ENCODE measurements at places on chromosomes 2 and 18.
A peak's percentile ranks its signal among the peaks of the same experiment; 100 is the strongest.

GRCh38 chr2:22247466-22247865 lies 1123.7 kb downstream of the TDRD15 start:
- DNase-seq: no peak

DNA sequence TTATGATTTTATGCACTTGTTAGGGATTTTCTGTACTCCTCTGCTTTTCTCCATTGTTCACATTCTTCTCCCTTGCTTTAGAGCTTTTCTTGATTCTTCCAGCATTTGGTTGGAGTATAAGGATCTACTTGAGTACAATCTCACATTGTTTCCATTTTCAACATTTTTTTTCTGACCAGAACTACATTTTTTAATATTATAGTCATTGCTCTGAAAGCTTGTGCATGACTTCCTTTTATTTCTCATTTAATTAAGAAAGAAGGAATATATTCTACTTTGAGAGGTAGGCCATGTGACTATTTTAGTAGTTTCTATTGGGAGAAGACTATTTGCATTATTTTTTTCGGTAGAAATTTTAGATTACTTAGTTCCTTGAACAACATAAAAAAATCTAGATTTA lies 200.4 kb downstream of the TMEM247 start:
- no peak for DNase-seq

DNA sequence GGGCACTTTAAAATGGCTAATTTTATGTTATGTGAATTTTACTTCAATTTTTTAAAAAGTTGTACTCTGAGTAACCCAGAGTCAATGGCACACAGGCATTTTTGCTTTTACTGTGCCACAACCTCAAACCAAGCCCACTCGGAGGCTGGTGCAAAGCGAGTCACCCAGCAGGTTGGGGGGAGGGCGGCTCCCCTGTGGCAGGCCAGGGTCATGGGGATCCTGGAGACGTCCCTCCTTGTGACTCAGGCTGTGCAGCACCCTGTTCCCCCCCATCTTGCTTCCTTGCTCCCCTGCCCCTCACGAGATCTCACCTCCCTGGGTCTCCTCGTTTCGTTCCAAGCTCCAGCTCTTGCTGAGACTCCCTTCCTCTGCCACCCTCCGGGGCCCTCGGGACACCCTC lies 58.6 kb downstream of the POMC start:
- DNase-seq: no peak

- no peak for DNase-seq
These were observed 943.8 kb downstream of the LRP1B start for GRCh38 chr2:141187075-141187439.

- DNase-seq: no peak
These were observed 24.2 kb downstream of the TNS1 start for GRCh38 chr2:217978536-217979150.

- no peak for DNase-seq
These were observed 53.7 kb downstream of the PTRHD1 start for GRCh38 chr2:24739354-24740025.

- DNase-seq: no peak
These were observed 201.1 kb upstream of the COL3A1 start for GRCh38 chr2:188773075-188773474.

GRCh38 chr2:44169155-44169898 lies 652 bp downstream of the PPM1B start:
- DNase-seq: peak; percentile 2

GRCh38 chr2:118987886-118988285 lies 45.9 kb downstream of the MARCO start:
- no peak for DNase-seq

GRCh38 chr2:123609077-123609476 lies 416.0 kb upstream of the CNTNAP5 start:
- no peak for DNase-seq

GRCh38 chr2:18123577-18123976 lies 245.1 kb downstream of the KCNS3 start:
- no peak for DNase-seq

GRCh38 chr2:84033347-84033974 lies 425.6 kb downstream of the SUCLG1 start:
- no peak for DNase-seq

DNA sequence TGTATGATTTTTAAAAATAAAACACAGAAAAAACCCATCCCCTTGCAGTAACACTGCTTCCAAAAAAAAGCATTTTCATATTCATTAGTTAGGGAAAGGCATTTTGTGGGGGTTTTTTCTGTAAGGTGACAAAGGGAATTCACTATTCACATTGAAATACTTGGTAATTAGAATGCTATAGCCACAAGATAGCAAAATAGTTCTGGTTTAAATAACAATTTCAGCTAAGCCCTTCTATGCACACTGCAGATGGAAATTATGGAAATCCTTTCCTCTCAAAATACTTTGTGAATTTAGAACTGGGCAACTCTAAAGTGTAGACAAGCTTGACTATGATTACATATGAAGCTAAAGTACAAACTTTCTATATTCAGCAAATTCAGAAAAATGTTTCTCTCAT lies 102.1 kb upstream of the CHRNA1 start:
- DNase-seq: no peak

DNA sequence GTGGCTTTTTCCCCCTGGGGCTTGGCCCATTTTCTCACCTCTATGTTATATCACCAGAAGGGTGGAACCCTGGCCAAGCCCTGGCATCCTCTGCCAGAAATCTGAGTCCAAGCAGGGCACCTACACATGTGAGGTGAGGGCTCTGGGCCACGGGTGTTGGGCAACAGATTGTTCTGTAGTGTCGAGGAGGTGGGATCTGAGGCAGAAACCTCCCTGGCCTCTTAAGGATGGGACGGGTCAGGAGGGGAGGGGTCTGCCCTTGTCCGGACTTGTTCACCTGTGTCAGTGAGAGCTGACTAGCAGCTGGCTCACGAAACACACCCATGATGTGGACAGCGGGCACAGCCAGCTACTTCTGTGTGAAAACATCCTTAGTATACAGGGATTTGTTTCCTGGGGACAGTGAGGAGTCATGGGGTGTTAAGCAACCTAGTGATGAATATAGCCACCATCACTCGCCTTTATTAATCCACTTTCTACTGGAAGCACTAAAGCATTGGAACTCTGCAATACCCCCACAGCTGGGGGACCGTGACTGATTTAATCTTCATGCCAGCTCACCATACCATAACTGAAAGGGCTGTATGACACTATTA lies 35.6 kb downstream of the EPAS1 start:
- no peak for DNase-seq

DNA sequence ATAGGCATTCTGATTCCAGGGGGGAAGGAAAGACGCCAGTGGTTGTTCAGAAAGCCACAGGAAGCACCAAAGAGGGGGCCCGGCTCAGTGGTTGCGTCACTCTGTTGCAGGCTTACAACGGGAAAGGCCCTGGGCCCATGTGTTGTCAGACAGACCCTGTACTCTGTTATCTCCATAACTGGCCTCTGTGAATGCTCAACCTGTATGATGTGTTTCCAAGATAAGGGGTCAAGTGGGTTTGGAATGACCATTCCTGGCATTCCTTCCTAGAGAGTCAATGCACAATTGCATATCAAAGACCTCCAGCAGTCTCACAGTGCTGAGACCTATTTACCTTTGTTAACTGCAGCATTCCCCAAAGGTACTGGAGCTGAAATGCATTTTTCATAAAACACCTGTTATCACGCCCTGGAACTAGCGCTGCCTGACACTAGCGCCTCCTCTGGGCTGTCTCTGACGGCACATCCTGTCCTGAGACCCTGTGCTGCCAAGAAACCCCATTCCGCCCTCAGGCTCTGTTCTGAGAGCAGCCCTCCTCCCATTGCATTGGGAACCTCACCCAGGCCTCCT lies 13.2 kb upstream of the LRRFIP1 start:
- DNase-seq: no peak

DNA sequence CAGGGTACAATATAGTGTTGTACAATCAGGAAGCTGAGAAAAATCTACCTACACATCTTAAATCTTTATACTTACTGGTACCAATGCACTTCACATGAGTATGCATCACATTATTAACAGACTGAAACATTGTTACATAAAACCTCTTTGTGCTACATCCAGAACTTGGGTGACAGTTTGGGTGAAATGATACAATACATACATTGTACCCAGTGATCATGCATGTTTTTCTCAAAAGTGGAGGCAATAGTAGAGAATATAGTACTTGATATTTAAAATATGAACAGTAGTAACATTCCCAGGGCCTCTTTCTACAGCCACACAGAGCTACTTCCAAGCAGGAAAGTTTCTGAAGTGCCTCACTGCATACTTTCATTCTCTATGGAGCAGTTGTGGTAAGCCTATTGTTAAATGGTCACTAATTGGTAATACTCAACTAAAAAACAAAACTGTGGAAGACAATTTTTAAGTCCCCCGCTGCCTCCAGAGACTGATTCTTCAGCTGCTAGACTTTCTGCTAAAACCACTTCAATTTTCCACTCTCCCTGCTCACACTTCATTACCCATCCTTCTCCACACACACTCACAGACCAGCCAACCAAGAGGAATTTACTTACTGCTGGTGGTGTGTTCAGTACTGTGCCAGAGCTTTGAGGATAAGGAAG lies 22.9 kb upstream of the GRB14 start:
- DNase-seq: no peak

GRCh38 chr2:211364911-211365310 lies 808.5 kb downstream of the CPS1 start:
- no peak for DNase-seq

- DNase-seq: no peak
These were observed 30.1 kb downstream of the GAREM2 start for GRCh38 chr2:26202981-26203490.

DNA sequence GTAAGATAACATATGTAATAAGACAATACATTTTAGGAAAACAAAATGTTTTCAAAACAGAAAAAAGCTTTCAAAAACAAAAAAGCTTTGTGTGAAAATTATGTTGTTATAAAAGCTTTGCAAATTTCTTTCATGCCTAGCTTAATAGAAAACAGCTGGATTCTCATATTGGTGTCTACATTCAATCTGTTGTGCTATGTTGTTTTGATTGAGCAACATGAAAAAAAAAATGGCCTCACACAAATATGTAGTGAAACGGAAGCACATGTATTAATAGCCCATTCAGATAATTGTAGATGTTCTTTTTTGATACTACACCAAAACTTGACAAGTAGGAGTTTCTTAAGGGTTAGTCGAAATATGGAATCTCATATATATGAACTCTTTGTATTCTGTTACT lies 197.5 kb downstream of the ZEB2 start:
- DNase-seq: no peak
